ENCODE measurements at places on chromosomes 12 and 14.

GRCh38 chr14:65214741-65215140 is 112.4 kb upstream of the MAX start:
- DNase-seq: no peak

GRCh38 chr12:94172973-94173372 is 24.6 kb downstream of the PLXNC1 start:
- DNase-seq: no peak

GRCh38 chr14:99644723-99645544 is at the start of gene HHIPL1:
Gene HHIPL1 (plus strand): TSS chr14:99645129. CDS start chr14:99645208, 79 bp downstream.
- DNase-seq: no peak

DNA sequence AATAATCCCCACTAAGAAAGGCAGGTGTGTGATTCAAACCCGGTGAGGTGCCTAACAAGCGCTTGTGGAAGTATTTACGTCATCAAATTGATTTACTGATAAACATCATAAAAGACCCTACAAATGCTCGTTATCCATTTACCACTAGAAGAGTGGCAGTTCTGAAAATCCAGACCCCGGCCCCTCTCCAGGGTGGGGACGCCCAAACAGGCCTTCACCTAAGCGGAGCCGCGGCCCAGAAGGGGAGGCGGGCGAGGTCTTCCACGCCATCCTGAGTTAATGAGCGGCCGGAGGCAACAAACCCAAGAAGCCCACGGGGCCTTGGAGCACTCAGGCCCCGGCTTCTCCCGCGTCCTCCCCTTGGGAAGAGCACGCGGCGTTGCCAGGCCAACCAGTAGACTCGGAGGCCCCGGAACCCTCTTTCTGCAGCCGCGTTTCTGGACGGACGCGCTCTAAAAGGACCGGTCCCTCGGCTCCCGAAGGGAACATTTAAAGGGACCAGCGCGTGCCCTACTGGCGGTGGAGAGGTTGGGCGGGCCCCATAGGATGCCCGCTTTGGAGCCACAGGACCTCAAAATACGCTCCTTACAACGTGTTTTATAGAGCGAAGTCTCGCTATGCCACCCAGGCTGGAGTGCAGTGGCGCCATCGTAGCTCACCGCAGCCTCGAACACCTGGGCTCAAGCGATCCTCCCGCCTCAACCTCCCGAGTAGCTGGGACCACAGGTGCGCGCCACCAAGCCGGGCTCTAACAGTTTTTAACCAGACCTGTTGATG is 3.5 kb downstream of the PTPN21 start:
- peak; percentile 35 for DNase-seq

- DNase-seq: no peak
These were observed 23.4 kb downstream of the COQ6 start for GRCh38 chr14:73973497-73973896.

DNA sequence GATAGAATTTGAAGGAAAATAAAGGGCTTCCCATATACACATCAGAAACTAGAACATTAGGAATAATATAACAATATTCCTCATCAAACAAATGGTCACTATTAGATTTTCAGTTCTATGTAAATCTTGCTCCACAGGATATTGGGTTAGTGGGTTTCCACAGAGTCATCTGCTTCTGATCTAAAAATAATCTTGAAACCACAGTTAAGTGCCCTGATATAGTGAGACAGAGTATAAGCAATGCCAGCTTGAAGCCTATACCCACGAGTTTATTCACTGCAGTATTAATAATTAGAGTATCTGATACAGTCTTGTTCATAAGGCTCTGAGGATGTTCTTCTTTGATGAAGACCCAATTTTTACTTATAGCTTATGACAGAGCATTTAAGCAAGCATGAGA is 74.5 kb upstream of the ATF7IP start:
- DNase-seq: no peak

DNA sequence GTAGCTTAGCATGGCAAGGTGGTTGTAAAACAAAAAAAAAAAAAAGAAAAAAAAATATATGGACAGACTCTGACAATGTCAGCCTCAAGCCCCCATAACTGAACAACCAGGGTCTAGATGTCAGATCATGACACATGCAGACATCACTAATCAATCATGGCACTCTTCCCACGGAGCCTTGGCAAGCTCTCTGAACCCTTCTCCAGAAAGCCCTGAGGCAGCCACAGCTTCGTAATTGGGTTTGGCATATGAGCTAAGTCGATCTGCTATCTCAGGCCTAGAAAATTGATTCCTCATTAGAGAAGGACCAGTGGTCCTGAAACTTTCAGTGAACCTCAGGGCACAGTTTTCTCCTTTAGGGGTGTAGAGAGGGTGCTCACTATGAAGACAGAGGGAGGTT is 112.2 kb downstream of the GPR135 start:
- no peak for DNase-seq

DNA sequence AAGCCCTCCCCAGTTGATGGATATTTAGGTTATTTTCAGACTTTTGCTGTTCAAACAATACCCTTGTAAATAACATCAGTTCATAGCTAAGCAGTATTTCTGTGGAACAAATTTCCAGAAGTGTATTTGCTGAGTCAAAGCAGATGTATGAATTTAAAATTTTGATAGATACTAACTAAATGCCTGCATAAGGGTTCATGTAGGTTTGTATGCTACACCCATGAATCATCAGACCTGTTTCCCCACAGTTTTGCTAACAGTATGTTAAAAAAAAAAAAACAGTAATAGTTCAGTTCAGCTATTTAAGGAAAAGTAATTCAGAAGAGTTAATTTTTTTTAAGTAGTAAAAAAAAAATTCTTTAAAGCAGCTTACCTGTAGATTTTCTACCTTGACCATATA is 236.1 kb upstream of the DIO2 start:
- no peak for DNase-seq

- DNase-seq: peak; percentile 14
These were observed 58.7 kb upstream of the PRMT8 start for GRCh38 chr12:3432176-3432742.

- no peak for DNase-seq
These were observed 6.3 kb downstream of the FLRT2 start for GRCh38 chr14:85535991-85536832.

GRCh38 chr14:103074729-103075367 is 9.2 kb upstream of the LBHD2 start:
- no peak for DNase-seq

DNA sequence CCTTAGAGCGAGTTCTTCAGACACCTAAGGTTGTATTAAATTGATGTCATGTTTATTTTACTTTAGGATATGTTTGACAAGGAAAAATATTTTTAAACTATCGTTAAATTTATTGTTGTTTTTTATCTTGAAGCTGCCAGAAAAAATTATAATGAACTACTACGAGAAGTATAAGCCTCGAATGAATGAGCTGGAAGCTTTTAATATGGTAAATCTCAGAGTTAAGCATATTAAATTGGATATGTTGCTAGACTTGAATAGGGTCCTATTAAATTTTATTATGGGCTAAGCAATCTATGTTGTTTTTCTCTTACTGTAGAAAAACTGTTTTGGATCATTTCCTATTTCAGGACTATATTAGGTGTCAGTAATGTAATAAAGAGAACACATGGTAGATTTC is 118.2 kb downstream of the METTL25 start:
- DNase-seq: no peak

GRCh38 chr12:54398995-54399793 is 14.7 kb upstream of the ZNF385A start:
- peak; percentile 90 for DNase-seq

DNA sequence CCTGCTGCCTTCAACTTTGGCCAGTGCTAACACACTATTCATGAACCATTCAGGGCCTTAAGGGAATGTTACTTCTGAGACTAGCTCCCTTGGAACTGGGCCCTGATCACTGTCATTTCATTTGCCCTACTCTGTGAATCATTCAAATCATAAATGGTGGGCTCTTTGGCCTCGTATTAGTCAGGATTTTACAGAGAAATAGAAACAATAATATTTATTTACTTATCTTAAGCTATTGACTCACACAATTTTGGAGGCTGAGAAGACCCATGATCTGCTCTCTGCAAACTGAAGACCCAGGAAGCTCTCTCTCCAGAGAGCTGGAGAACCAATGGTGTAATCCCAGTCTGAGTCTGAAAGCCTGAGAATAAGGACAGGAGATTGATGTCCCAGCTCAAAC is 398.5 kb downstream of the LRIG3 start:
- DNase-seq: no peak

DNA sequence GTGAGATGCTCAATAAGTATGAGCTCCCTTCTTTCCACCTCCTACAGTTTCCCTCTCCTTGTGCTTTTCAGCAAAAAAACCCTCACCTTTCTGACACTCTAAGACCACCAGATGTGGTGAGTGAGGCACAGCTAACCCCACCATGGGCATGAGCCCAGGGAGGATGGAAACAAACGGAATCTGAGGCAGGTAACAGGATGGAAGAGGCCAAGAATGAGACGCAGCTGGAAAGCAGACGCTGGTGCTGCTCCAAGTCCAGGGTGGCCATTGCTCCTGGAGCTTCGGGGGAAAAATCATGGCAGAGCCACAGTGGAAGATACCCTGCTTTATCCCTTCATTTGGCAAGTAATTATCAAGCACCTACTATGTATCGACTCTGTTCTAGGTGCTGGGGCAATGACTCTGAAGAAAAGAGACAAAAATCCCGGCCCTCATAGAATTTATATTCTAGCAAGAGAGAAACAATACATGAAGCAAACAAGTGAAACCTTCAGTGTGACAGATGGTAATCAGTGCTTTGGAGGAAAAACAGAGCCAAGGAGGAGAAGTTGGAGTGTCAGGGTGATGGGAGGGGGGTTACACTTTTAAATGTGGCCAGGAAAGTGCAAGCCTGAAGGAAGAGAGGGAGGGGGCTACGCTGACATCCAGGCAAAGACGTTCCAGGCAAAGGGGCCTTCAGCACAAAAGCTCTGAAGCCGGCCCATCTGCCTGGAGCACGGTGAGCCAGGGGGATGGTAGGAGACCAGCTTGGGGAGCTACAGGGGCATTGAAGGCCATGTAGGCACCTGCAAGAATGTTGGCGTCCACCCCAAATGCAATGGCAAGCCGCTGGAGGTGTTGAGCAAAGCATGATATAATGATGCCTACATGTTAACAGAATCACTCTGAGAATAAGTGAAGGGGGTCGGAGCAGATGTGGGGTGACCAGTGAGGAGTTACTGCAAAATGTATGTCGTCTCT is 154.2 kb downstream of the DPF3 start:
- no peak for DNase-seq

- DNase-seq: no peak
These were observed 107.1 kb downstream of the SMOC1 start for GRCh38 chr14:69986336-69986735.

DNA sequence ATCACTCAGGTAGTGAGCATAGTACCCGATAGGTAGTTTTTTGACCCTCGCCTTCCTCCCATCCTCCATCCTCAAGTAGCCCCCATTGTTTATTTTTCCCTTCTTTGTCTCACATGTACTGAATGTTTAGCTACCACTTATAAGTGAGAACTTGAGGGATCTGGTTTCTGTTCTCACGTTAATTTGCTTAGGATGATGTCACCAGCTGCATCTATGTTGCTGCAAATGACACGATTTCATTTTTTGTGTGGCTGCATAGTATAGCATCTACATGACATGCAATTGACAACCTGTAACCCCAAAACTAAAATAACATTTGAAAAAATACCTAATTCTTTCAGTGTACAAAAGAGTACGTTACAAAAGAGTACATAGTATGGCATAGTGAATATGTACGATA is 254.0 kb upstream of the NOVA1 start:
- DNase-seq: no peak

DNA sequence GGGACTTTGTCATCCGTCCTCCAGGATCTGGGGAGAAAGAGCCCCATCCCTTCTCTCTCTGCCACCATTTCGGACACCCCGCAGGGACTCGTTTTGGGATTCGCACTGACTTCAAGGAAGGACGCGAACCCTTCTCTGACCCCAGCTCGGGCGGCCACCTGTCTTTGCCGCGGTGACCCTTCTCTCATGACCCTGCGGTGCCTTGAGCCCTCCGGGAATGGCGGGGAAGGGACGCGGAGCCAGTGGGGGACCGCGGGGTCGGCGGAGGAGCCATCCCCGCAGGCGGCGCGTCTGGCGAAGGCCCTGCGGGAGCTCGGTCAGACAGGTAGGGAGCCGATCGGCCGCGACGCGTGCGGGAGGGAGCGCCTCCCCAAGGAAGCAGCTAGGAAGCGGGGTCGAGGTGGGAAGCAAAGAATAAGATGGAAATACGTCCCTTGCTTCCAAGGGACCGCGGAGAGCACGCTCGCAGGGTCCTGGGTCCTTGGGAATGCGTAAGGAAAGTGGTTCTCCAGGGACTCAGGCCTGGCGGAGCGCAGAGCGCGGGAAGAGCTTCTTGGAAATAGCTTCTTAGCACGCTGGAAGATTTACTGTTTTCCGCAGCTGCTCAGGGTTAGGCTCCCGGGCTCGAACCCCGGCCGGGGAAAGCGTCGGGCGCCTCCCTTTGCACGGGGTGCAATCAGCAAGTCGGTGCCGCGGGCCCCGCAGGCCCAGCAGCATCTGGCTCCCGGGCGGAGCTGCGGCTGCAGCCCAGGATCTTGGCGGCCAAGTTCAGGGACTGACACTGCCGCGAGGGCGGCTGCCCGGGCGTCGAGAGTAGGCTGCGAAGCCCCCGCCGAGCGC is 457 bp downstream of the SOCS2 start:
- DNase-seq: peak; percentile 7

GRCh38 chr12:3117144-3117581 is 40.0 kb downstream of the TSPAN9 start:
- no peak for DNase-seq

DNA sequence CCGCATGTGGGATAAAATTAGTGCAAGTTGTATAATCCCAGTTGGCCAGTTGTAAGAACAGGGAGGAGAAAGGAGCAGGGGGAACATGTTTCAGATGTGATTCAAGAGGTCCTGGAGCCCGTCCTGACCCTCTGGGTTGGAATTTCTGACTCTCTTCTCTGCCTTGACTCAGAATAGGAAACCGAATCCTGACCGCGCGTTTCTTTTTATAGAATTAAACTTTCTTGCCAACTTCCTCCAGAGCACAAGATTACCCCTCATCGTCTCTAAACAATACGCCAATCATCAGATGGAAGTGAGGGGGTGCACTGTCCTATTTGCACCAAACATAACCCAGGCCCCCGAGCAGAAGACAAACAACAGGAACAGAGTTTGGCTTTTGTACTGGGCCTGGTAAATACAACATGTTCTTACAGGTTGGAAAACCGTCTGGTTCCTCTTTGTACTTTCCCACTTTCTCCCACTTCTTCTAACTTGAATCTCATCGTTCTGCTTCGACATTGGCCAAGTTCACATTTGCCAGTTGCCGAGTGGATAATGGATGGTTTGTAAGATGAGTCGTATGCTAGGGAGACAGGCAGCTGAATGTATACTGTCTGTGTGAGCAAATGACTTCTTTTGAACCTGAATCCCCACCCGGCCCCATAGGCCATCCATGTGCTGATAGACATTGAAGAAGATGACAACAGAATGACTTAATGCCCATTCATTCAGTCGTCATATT is 42.6 kb upstream of the MED13L start:
- peak; percentile 32 for DNase-seq

GRCh38 chr12:85253853-85254252 is 26.2 kb upstream of the ALX1 start:
- no peak for DNase-seq

All from activated CD4-positive, alpha-beta T cell treated with anti-CD3 and anti-CD28 coated beads, Interleukin-2, amount 10 ng/mL, durations not matched to agents 7 days and 5 days (primary cell).